ENCODE measurements at places on chromosomes 6 and 20.

DNA sequence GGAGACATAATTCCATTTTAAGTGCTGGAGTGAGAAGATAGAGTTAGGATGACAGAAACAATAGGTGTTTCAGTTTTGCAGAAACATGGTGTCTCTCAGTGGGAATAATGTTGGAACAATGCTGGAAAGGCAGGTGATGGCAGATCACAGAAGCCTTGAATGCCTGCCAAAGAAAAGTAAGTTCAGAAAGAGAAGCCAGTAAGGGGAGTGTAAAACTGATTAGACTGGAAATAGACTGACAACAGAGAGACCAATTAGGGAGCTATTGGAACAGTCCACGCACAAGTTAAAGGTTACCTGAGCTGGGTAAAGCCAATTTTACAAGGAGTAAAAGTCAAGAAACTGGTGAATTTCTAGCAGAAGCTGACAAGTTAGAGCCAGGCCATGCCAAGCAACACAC lies 142.9 kb downstream of the TFAP2A start:
- no peak for DNase-seq

GRCh38 chr6:152338335-152339125 lies 298.6 kb downstream of the SYNE1 start:
- DNase-seq, result no peak

- DNase-seq, result no peak
Measured at GRCh38 chr6:40187535-40188144, 253.4 kb upstream of the MOCS1 start.

DNA sequence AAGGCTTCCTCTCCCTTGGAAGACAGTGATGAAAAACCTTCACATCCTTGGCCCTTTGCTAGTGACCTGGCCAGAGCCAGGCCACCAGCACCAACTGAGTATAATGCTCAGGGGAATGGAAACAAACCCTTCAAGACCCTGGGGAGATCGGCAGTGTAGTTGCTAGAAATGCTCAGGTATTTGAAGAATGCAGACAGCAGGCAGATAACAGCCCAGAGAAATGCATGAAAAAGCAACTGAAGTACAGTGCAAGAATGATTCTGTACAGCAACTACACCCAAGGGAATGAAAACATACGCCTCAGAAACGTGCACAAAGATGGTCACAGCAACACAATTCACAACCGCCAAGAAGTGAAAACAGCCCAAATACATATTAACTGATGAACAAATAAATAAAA lies 41.1 kb downstream of the PPP1R3G start:
- DNase-seq, result no peak

DNA sequence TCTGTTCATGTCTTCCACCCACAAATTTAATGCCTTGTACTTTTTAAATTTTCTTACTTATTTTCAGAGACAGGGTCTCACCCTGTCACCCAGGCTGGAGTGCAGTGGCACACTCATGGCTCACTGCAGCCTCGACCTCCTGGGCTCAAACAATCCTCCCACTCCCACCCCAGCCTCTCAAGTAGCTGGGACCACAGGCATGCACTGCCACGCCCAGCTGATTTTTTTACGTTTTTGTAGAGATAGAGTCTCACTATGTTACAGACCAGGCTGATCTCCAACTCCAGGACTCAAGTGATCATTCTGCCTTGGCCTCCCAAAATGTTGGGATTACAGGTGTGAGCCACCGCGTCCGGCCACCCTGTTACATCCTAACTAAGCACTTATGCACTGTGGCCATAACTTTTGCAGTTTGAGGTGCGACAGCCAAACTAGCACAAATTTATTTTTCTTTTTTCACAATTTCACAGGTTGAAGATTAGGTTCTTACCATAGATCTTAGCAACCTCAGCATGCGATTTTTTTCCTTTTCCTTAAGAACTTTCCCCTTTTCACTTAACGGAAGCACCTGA lies 92.1 kb downstream of the EPB41L2 start:
- no peak for DNase-seq

- DNase-seq, result no peak
Measured at GRCh38 chr6:40163924-40164323, 229.7 kb upstream of the MOCS1 start.

- no peak for DNase-seq
Measured at GRCh38 chr20:41014561-41015088, 14.0 kb upstream of the TOP1 start.

DNA sequence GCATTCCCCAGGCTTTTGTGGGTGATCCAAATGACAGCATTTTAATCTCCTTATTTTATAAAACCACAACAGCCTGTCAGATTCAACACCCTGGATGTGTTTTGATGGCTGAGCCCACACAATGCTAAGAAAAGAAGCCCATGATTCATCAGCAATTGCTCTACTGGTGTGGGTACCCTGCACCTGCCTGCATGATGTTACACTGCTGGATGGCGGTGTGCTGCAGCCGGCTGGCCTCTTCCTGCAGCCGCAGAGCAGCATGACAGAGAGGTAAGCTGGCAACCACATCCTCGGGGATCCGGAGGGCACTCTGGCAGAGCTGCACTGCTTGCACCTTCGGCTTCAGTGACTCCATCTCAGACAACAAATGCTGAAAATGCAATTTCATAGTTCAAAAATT lies 327.5 kb downstream of the SYNE1 start:
- DNase-seq, result no peak

GRCh38 chr6:55696501-55696900 lies 117.5 kb upstream of the HMGCLL1 start:
- DNase-seq, result no peak

- DNase-seq, result no peak
Measured at GRCh38 chr6:37942606-37943376, 123.3 kb downstream of the ZFAND3 start.

DNA sequence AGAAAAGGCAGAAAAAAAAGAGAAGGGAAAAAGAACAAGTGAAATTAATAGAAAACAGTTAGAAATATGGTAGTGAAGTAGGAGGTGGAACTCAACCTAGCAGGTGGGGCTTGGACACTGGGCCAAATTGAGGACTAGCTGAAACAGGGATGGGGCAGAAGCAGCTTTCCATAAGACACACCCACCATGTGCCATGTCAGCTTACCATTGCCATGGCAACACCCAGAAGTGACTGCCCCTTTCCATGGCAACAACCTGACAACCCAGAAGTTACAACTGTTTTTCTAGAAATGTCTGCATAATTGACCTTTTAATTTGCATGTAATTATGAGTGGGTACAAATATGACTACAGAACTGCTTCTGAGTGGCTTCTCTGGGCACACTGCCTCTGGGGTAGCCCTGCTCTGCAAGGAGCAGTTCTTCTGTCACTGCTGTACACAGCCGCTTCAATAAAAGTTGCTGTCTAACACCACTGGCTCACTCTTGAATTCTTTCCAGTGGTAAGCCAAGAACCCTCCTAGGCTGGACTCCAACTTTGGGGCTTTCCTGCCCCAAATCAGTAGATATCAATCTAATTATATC lies 35.9 kb upstream of the SLC24A3 start:
- no peak for DNase-seq
